Suprapubic skin (tissue), 4 donors: ENCODE measurements at places on chromosomes 12 and 14.

DNA sequence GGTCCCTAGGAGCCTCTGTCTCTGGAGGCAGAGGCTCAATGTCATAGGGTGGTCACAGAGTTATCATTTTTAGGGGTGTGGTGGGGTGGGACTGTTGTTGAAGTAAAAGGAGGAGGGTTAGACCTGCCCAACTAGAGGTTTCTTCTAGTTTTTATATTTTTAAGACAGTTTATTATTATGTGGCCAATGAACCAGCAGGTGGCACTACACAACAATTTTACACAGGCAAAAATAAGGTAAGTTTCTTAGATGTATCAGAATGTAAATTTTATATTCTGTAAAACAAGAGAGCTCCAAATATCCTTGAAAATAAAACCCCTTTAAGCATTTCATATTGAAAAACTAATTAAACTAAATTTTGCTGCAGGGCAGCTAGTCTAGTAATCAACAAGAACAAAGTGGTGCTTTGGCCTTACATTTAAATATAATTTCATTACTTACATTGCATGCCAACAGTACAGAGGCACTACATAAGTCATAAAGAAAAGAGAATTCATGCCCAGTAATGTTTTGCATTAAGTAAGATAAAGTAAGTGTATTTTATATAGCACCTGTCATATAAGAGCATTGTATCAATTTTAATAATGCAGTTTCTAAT is 22.2 kb upstream of the OVCH1 start:
- H3K27ac ChIP-seq, result no peak overlapping the region
- DNase-seq, result no peak
- H3K4me1 ChIP-seq, result no peaks in the 10 kb centered on the region
- no peak overlapping the region for H3K4me3 ChIP-seq
- H3K27me3 ChIP-seq, result no peaks in the 10 kb centered on the region

- peaks cover 56% of the 10 kb centered on the region for H3K36me3 ChIP-seq
- H3K4me1 ChIP-seq, result peaks cover 54% of the 10 kb centered on the region
- no peak overlapping the region for H3K4me3 ChIP-seq
- peak overlapping the region; percentile 21 for H3K27ac ChIP-seq
- H3K27me3 ChIP-seq, result no peaks in the 10 kb centered on the region
Measured at GRCh38 chr12:124370851-124371250, 76.0 kb downstream of the RFLNA start.

- H3K4me1 ChIP-seq, result no peaks in the 10 kb centered on the region
- H3K27ac ChIP-seq, result no peak overlapping the region
- no peak overlapping the region for H3K4me3 ChIP-seq
- H3K36me3 ChIP-seq, result no peaks in the 10 kb centered on the region
- no peaks in the 10 kb centered on the region for H3K27me3 ChIP-seq
Measured at GRCh38 chr12:16789204-16789790, 183.3 kb upstream of the LMO3 start.

DNA sequence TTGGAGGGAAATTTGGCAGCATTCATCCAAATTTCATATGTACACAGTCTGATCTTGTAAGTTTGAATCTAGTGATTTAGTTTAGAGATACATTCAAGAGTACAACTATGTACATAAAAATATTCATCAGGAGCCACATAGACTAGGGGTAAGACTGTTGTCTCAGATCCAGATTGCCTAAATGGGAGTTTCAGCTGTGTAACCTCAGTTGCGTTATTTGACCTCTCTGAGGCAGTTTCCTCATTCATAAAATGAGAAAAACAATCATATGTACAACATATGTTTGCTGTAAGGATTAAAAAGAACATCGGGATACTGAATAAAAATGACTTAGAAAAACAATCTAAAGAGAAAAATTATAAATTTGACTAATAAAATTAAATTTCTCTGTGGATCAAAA is 577.5 kb downstream of the RPL10L start:
- H3K4me1 ChIP-seq, result no peaks in the 10 kb centered on the region
- no peak overlapping the region for H3K27ac ChIP-seq
- no peaks in the 10 kb centered on the region for H3K27me3 ChIP-seq

DNA sequence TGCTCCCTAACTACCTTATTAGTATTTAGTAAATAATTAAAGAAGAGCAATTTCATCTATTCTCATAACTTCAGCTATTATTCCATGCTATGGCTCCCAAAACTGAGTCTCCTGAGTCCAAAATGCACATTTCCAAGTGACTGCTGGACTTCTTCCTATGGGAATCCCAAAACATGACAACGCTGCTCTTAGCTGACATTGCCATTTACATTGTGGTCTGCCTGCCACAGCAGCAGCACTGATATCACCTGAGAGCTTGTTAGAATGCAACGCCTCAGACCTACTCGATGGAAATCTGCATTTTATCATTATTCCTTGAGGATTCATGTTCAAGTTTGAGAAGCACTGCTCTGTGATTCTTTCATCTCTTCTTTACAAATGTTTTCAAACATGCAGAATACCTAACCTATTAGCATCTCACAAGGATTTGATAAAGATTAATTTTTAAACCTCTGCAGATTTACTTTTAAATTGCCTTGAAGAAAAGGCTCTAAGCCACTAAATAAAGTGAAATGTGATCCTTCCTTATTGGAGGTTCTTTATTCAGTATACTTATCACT is 77.7 kb downstream of the SEC23A start:
- no peaks in the 10 kb centered on the region for H3K4me1 ChIP-seq
- H3K36me3 ChIP-seq, result peaks cover 7% of the 10 kb centered on the region
- H3K27me3 ChIP-seq, result no peaks in the 10 kb centered on the region
- no peak overlapping the region for H3K4me3 ChIP-seq
- H3K27ac ChIP-seq, result no peak overlapping the region

- H3K27ac ChIP-seq, result no peak overlapping the region
- DNase-seq, result no peak
- H3K4me1 ChIP-seq, result peaks cover 28% of the 10 kb centered on the region
Measured at GRCh38 chr12:124632519-124632984, 65.1 kb upstream of the NCOR2 start.

DNA sequence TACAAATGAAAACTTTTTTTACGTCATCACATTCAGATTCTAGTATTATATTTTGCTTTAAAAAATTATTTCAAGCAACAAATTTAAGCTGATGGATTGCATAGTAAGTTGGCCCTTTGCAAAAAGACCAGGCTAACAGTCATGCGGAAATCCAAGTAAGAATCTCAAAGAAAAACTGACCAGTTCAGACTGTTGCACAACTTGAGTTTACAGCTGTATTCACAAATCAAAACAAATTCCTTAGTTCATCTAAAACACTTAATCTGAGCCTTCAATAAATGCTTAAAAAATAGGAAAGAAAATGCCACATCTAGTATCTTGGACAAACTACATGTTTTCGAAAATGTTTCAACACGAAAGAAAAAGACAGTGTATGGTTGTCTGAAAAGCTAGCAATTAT is 847 bp downstream of the CCDC59 start:
- H3K27ac ChIP-seq, result no peak overlapping the region
- peak overlapping the region; percentile 87 for H3K4me3 ChIP-seq
- no peak for DNase-seq
- peaks cover 34% of the 10 kb centered on the region for H3K4me1 ChIP-seq

GRCh38 chr12:119412811-119413794 is 78.6 kb downstream of the CCDC60 start:
- H3K36me3 ChIP-seq, result no peaks in the 10 kb centered on the region
- H3K27me3 ChIP-seq, result peaks cover 16% of the 10 kb centered on the region
- H3K27ac ChIP-seq, result no peak overlapping the region
- no peaks in the 10 kb centered on the region for H3K4me1 ChIP-seq
- no peak overlapping the region for H3K4me3 ChIP-seq

GRCh38 chr12:112020947-112021457 is 7.8 kb downstream of the ERP29 start:
- H3K36me3 ChIP-seq, result peaks cover 54% of the 10 kb centered on the region
- H3K4me1 ChIP-seq, result peaks cover 5% of the 10 kb centered on the region
- no peak overlapping the region for H3K4me3 ChIP-seq
- no peaks in the 10 kb centered on the region for H3K27me3 ChIP-seq
- no peak overlapping the region for H3K27ac ChIP-seq
- no peak for DNase-seq

DNA sequence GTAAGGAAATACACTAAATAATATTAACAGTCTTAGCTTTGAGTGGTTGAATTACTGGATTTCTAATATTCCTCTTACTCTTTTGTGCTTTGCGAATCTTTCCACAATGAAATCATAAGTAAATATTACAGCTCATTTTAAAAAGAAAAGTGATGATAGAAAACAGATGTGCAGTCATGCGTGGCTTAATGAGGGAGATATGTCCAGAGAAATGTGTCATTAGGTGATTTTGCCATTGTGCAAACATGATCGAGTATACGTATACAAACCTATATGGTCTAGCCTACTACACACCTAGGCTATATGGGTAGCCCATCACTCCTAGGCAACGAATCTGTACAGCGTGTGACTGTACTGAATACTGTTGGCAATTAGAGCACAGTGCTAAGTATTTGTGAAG is 59.3 kb downstream of the SLC15A5 start:
- no peaks in the 10 kb centered on the region for H3K36me3 ChIP-seq
- H3K4me1 ChIP-seq, result no peaks in the 10 kb centered on the region
- H3K4me3 ChIP-seq, result no peak overlapping the region
- no peaks in the 10 kb centered on the region for H3K27me3 ChIP-seq

GRCh38 chr12:101719566-101719965 is 19.7 kb downstream of the SYCP3 start:
- peaks cover 13% of the 10 kb centered on the region for H3K36me3 ChIP-seq
- peaks cover 5% of the 10 kb centered on the region for H3K4me1 ChIP-seq
- no peak overlapping the region for H3K27ac ChIP-seq
- no peak for DNase-seq
- no peaks in the 10 kb centered on the region for H3K27me3 ChIP-seq

DNA sequence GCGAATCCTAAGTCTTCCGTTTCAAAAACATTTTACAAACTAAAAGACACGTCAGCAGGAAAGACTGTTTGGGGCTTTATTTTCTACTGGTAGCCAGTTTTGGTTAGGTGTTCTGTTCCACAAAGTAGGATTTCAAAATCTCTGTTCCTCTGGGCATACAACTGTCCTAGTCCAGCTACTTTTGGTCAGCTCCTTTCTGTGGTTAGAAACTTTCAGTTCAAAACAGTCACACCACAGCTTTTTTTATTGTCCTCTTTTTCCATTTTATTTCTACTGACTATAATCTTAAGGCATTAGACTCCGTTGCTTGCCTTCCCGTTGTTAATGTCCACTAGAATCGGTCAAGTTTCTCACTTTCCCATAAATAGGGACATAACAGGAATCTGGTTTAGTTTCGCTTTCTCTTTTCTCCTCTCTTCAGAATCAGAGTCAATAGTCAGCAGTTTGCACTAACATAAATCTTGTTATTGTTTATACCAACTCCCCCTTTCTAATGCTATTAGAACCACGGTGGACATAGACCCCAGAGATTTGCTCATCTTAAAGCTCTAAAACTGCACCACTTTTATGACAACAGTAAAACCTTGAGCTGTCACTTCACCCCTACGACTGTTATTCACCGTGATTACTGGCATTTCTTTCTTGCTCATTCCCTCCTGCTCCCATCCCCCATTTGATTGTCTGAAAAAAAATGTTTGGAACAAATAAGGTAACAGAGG is 41.5 kb upstream of the NPAS3 start:
- peak overlapping the region; percentile 46 for H3K4me3 ChIP-seq
- H3K27me3 ChIP-seq, result peaks cover 2% of the 10 kb centered on the region
- peak overlapping the region; percentile 61 for H3K27ac ChIP-seq
- DNase-seq, result no peak
- no peaks in the 10 kb centered on the region for H3K36me3 ChIP-seq
- H3K4me1 ChIP-seq, result no peaks in the 10 kb centered on the region

GRCh38 chr12:54968181-54968730 is 16.3 kb downstream of the TESPA1 start:
- H3K27ac ChIP-seq, result no peak overlapping the region
- H3K27me3 ChIP-seq, result no peaks in the 10 kb centered on the region
- H3K36me3 ChIP-seq, result no peaks in the 10 kb centered on the region

DNA sequence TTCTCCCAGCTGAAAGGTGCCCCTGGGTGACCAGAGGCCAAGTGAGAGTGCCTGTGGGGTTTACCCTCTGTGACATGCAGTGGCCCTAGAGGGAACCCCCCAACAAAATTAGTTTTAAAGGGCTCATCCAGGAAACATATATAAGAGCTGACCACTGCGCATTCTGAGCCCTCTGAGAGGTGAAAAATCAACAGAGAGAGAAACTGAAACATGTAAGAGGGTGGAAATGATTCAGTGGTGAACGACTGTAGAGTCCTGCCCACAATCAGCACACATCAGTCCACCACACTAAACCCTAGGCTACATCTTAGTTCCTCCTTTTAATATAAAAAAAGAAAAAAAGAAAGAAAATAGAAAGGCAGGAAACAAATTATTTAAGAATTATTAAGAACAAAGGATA is 21.0 kb upstream of the ACSM4 start:
- no peaks in the 10 kb centered on the region for H3K4me1 ChIP-seq
- no peaks in the 10 kb centered on the region for H3K36me3 ChIP-seq
- DNase-seq, result no peak
- no peak overlapping the region for H3K27ac ChIP-seq
- no peaks in the 10 kb centered on the region for H3K27me3 ChIP-seq
- H3K4me3 ChIP-seq, result no peak overlapping the region

DNA sequence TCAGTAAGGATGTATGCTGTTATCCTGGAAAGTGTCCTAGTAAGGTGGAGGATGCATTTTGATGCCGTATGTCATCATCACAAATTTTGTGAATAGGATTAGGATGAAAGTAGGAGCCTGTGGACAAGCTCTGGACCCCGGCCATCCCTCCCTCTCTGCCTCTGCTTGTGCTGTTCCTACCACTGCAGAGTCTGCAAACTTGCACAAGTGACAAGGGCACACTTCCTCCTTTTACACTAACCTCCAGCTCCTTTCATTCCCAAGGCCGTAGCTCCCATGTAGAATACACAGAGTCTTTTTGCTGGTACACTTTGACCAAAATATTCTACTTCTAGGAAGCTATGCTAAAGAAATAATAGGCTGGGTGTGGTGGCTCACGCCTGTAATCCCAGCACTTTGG is 13.3 kb upstream of the TMCC3 start:
- H3K27me3 ChIP-seq, result no peaks in the 10 kb centered on the region
- no peak overlapping the region for H3K27ac ChIP-seq
- H3K36me3 ChIP-seq, result no peaks in the 10 kb centered on the region
- H3K4me1 ChIP-seq, result peaks cover 14% of the 10 kb centered on the region

GRCh38 chr12:30980955-30981662 is 54.6 kb downstream of the TSPAN11 start:
- DNase-seq, result no peak
- H3K27ac ChIP-seq, result no peak overlapping the region
- H3K36me3 ChIP-seq, result no peaks in the 10 kb centered on the region
- peaks cover 9% of the 10 kb centered on the region for H3K4me1 ChIP-seq

GRCh38 chr12:22474970-22475720 is 69.2 kb downstream of the C2CD5 start:
- DNase-seq, result no peak
- H3K4me3 ChIP-seq, result no peak overlapping the region
- H3K27me3 ChIP-seq, result no peaks in the 10 kb centered on the region

DNA sequence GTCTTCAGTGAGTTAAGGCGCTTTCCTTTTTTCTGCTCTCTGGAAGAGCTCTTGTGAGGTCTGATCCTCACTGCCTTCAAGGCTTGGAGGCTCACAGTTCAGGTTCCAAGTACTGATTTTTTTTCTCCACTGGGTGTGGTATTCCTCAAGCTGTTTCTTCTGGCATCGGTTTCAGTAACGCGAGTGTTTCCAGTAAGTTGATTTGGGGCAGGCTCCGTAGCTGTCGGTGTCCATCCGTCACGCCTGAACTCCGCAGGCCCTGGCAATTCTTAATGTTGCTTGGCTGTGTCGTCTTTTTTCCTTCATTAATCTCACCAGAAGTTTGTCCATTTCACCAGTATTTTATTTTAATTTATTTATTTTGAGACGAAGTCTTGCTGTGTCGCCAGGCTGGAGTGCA is 30.6 kb downstream of the LRCOL1 start:
- no peak overlapping the region for H3K27ac ChIP-seq
- H3K36me3 ChIP-seq, result peaks cover 71% of the 10 kb centered on the region
- H3K4me1 ChIP-seq, result peaks cover 7% of the 10 kb centered on the region
- H3K4me3 ChIP-seq, result no peak overlapping the region
